ENCODE measurements at places on chromosomes 13 and 19. TPM values are rescaled to one million over a fixed set of nuclear protein-coding genes. Genes with fewer than 3 reads are reported as not detected.

GRCh38 chr13:29310806-29311205 is 284.7 kb downstream of the SLC7A1 start:
- H3K4me1 ChIP-seq = no peaks in the 10 kb centered on the region
- no peak overlapping the region for H3K27ac ChIP-seq
- no peaks in the 10 kb centered on the region for H3K27me3 ChIP-seq

GRCh38 chr19:46350758-46351159 is 3.9 kb downstream of the PPP5C start:
- peaks cover 21% of the 10 kb centered on the region for H3K36me3 ChIP-seq
- no peaks in the 10 kb centered on the region for H3K27me3 ChIP-seq
- H3K4me1 ChIP-seq = peaks cover 9% of the 10 kb centered on the region
- H3K27ac ChIP-seq = no peak overlapping the region

GRCh38 chr19:1074544-1075283 is 7.7 kb downstream of the ARHGAP45 start:
- H3K4me3 ChIP-seq = no peak overlapping the region
- H3K27ac ChIP-seq = peak overlapping the region; percentile 11
- no peaks in the 10 kb centered on the region for H3K36me3 ChIP-seq
- peak; percentile 74 for DNase-seq
- H3K4me1 ChIP-seq = no peaks in the 10 kb centered on the region

DNA sequence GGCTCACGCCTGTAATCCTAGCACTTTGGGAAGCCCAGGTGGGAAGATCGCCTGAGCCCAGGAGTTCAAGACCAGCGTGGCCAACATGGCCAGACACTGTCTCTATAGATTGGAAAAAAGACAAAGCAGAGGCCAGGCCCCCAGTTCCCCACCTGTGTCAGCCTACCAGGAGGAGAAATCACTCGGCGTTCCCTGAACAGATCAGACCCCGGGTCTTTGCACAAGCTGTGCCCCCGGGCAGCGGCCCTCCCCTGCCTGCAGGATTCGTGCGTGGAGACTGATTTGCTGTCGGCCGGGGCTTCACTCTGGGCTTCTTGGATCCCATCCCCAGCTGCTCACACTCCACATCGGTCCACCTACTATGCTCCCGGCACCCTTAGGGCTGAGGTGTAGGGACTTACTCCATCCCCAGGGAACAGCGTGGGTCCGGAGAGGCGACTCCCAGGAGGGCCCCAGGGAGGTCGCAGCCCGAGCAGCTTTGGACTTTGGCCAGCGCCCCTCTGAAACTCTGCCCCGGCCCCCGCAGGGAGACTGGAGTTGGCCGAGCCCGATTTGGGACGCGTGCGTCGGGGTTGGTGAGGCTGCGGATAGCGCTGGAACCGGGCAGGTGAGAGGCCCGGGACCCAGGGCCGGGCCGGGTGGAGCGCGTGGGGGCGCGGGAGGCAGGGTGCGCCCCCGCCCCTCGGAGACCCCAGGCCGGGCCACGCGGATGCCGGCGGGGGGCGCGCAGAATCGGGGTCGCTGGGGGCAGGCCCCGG is 515 bp upstream of the EFNA2 start:
- H3K4me1 ChIP-seq = no peaks in the 10 kb centered on the region
- peaks cover 9% of the 10 kb centered on the region for H3K27me3 ChIP-seq
- no peaks in the 10 kb centered on the region for H3K36me3 ChIP-seq

DNA sequence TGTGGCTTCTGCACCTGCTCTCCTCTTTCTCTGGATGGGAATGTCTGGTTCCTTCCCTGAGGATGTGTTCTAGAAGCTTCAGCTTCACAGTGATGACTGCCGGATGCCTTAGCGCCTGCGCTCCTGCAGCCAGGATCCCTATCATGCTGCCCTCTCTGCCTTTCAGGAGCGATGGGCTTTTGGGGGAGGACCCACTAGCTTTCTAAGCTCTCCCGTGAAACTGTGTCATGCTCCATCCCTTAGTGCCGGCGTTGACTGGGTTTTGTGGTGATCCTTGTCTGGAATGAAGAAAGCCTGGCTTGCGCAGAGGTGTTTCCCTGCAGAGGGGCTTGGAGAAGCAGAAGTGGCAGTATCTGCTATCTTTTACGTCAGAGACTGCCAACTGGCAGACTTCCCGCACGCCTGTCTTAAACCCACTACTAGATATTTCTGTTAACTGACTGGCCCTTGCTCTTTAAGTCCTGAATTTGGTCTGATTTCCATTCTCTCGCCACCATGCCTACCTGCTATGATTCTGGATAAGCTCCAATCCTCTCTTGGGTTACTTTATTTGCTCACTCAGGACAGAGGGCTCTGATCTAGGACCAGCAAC is 3.8 kb upstream of the KMT2B start:
- H3K4me1 ChIP-seq = peaks cover 9% of the 10 kb centered on the region
- no peak overlapping the region for H3K4me3 ChIP-seq
- H3K36me3 ChIP-seq = no peaks in the 10 kb centered on the region
- no peaks in the 10 kb centered on the region for H3K27me3 ChIP-seq
- no peak overlapping the region for H3K27ac ChIP-seq

- no peak overlapping the region for H3K4me3 ChIP-seq
- H3K4me1 ChIP-seq = no peaks in the 10 kb centered on the region
- H3K27me3 ChIP-seq = no peaks in the 10 kb centered on the region
- no peak for DNase-seq
- H3K36me3 ChIP-seq = no peaks in the 10 kb centered on the region
- H3K27ac ChIP-seq = no peak overlapping the region
Observed at GRCh38 chr19:18053576-18054219, 33.0 kb downstream of the IL12RB1 start.

DNA sequence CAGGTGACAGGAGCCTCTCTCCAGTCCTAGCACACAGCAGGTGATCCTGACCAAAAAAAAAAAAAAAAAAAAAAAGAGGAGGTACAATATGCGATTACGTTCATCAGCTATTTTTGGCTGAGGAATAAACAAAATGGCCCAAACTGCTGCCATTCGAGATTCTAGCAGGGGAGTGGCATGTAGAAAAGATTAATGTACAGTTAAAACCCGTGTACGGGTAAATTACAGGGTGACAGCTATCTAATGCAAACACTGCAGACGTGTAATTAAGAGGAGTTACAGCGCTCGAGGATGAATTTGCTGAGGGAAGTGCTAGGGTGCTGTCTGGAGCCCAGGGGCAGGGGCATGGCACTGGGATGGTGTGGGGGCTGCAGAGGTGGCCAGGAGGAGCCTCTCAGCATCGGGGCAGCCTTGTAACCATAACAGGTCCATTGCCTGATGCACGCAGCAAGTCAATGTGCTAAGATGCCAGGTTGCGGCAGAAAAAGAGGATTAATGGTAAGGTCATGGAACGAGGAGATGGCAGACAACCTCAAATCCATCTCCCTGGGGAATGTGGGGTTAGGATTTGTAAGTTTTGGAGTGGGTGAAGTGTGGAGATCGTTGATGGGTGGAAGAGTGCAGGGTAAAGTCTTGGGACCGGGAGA is 17.4 kb downstream of the CHST8 start:
- no peaks in the 10 kb centered on the region for H3K27me3 ChIP-seq
- H3K4me1 ChIP-seq = no peaks in the 10 kb centered on the region
- no peak for DNase-seq
- no peaks in the 10 kb centered on the region for H3K36me3 ChIP-seq
- no peak overlapping the region for H3K27ac ChIP-seq

- no peak for DNase-seq
- H3K36me3 ChIP-seq = no peaks in the 10 kb centered on the region
- no peaks in the 10 kb centered on the region for H3K27me3 ChIP-seq
- H3K4me1 ChIP-seq = no peaks in the 10 kb centered on the region
- H3K27ac ChIP-seq = no peak overlapping the region
- H3K4me3 ChIP-seq = no peak overlapping the region
Observed at GRCh38 chr13:39586958-39587605, 15.9 kb downstream of the LHFPL6 start.

- no peak overlapping the region for H3K27ac ChIP-seq
- H3K4me3 ChIP-seq = no peak overlapping the region
- no peak for DNase-seq
- H3K4me1 ChIP-seq = no peaks in the 10 kb centered on the region
Observed at GRCh38 chr19:46429999-46430398, 1.3 kb upstream of the PNMA8C start.

DNA sequence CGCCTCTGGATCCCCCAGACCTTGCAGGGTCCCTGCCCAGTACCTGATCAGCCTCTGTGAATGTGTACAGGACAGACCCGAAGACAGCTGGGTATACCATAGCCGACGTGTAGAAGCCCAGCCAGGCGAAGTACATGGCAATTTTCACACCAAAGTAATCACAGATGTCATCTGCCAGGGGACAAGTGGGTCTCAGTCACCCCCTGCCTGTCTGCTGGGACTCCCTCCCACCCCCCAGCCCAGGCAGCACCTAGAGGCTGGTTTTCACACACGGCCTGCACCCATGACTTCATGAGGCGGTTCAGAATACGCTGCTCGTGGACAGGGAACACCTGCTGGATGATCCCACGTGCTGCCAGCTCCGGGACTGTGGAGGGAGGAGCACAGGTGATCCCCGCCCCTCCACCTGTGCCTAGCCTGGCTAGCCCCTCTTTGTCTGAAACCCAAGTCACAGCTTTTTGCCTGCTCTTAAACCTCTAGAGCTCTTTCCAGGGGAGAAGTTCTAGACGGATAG is 3.6 kb downstream of the ANO8 start:
- peaks cover 14% of the 10 kb centered on the region for H3K4me1 ChIP-seq
- no peaks in the 10 kb centered on the region for H3K36me3 ChIP-seq
- H3K27ac ChIP-seq = no peak overlapping the region
- H3K4me3 ChIP-seq = no peak overlapping the region
- H3K27me3 ChIP-seq = no peaks in the 10 kb centered on the region

DNA sequence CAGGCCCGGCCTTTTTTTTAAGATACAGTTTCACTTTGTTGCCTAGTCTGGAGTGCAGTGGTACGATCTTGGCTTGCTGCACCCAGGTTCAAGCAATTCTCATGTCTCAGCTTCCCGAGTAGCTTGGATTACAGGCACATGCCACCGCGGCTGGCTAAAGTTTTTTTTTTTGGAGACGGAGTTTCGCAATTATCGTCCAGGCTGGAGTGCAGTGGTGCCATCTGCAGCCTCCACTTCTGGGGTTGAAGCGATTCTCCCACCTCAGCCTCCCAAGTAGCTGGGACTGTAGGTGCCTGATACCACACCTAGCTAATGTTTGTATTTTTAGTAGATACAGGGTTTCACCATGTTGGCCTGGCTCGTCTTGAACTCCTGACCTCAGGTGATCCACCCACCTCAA is 4.9 kb upstream of the CARM1 start:
- no peaks in the 10 kb centered on the region for H3K27me3 ChIP-seq
- H3K4me3 ChIP-seq = no peak overlapping the region
- H3K27ac ChIP-seq = no peak overlapping the region
- no peaks in the 10 kb centered on the region for H3K4me1 ChIP-seq

- no peaks in the 10 kb centered on the region for H3K36me3 ChIP-seq
- H3K4me1 ChIP-seq = peaks cover 23% of the 10 kb centered on the region
- DNase-seq = no peak
Observed at GRCh38 chr19:38287604-38288003, 16.4 kb upstream of the C19orf33 start.

DNA sequence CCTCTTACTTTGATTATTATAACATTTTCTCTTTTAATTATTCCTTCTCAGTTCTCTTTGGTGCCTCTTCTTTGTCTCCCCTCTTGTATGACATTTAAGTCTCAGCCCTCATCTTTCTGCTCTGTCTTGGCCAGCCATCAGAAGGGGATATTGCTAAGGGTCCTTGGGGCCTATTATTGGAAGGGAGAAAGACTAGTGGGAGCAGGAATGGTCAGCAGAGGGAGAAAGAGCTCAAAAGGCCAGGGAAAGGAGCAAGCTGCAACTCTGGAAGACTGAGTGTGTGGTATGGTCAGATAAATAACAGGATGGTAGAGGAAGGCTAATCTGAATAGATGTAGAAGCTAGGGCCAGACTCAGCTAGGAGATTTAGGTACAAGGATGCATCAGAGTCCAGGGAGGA is 336.9 kb downstream of the TDRD3 start:
- H3K36me3 ChIP-seq = no peaks in the 10 kb centered on the region
- H3K27ac ChIP-seq = no peak overlapping the region
- no peak for DNase-seq
- H3K27me3 ChIP-seq = no peaks in the 10 kb centered on the region
- H3K4me3 ChIP-seq = no peak overlapping the region

DNA sequence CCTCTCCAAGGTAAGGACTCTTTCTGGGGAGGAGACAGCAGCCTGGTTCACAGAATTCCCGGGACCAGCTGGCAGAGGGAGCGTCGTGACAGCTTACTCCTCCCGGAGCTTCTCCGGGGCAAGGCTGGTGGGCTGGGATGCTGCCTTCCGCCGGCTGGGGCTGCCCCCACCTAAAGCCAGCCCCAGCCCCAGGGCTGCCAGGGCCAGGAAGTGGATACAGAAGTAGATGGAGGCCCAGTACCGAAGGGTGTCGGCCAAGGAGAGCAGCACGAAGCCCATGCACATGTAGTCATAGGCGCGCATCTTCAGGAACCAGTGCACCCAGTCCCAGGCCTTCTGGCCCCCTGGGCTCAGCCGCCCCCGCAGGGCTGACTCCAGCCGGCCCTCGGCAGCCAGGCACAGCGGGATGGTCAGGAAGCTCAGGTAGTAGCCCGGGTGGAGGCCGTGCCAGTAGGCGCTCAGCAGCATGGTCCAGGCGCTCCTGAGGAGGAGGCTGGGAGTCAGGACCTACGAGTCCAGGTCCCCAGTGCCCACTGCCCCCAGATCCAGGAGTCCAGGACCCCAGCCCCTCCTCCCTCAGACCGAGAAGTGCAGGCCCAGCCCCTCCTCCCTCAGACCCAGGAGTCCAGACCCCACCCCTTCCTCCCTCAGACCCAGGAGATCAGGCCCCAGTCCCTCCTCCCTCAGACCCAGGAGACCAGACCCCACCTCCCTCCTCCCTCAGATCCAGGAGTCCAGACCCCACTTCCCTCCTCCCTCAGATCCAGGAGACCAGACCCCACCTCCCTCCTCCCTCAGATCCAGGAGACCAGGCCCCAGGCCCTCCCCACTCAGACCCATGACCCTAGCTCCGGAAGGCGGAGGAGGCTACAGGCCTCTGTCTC is 1.2 kb upstream of the TMC4 start:
- no peaks in the 10 kb centered on the region for H3K27me3 ChIP-seq
- H3K4me1 ChIP-seq = no peaks in the 10 kb centered on the region
- no peak for DNase-seq
- no peak overlapping the region for H3K4me3 ChIP-seq
- no peak overlapping the region for H3K27ac ChIP-seq

DNA sequence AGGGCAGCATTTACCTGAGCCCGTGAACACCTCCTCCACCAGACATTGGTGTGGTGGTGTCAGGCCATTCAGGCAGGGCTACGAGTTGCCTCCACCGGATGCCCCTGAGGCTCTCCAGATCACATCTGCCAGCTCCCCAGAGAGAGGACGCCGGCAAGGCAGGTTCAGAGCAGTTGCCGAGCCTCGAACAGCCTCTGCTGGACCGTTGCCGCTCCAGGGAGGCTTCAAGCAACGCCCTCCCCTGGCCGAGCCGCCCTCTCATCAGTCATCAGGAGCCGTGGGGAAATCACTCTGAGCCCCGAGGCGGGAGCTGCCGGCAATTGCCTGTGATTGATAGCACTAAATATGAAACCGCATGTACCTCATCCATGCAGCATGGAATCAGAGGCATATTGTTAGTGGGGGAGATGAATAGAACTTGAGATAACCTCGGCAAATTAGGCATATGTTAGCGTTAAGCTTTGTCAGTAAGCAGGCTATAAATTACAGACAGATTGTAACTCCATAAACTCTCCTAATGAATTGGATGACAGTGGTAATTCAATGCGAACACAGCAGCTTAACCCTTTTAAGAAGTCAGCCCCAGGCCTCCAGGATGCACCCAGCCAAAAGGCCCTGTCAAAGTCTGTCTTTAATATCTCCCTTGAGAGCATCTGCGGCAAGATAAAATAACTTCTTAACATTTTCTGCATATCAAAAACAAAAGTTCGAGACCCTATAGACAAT is 29.8 kb upstream of the SPACA7 start:
- H3K4me1 ChIP-seq = no peaks in the 10 kb centered on the region
- H3K4me3 ChIP-seq = no peak overlapping the region
- no peaks in the 10 kb centered on the region for H3K36me3 ChIP-seq
- H3K27ac ChIP-seq = no peak overlapping the region

RFX1 gene
- total RNA-seq = 9.2 TPM

LRRC63 gene
- 1.0 TPM for total RNA-seq

C13orf46 gene
- 9.9 TPM for total RNA-seq

CACNG6 gene
- total RNA-seq = not detected

CALR3 gene
- total RNA-seq = 0.91 TPM

DPF1 gene
- 1.8 TPM for total RNA-seq
